ENCODE measurements at places on chromosomes 12 and 14.

GRCh38 chr12:92299344-92299743 lies 153.7 kb upstream of the BTG1 start:
- no peak for DNase-seq

DNA sequence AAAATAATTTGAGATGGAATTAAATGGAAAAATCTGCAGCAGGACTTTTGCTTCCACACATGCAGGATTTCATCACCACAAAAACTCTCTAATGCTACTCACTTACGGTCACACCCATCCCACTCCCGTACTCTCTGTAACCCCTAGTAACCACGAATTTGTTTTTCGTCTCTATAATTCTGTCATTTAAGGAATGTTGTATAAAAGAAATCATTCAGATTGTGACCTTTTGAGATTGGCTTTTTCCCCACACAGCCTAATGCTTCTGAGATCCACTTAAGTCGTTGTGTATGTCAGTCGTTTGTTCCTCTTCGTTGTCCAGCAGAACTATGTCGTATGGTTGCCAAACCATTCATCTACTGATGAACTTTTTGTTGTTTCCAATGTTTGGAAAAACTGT lies 19.8 kb upstream of the PZP start:
- no peak for DNase-seq

DNA sequence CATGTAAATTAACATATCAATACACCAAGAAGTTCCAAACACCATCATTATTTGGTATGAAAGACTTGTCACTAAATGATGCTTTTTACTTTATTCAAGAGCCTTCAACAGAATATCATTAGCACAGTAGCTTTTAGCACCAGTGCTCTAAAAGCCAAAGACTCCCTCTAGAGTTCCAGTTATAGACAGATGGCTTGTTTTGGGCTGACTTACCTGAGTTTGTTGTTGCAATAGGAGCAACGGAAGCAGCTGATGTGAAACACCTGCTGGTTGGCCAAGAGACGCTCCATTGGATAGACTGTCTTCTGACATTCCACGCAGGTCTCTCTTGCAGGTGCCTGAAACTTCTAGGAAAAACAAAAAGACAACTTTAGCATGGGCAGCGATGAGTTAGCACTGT lies 14.5 kb upstream of the CERS5 start:
- DNase-seq = no peak

DNA sequence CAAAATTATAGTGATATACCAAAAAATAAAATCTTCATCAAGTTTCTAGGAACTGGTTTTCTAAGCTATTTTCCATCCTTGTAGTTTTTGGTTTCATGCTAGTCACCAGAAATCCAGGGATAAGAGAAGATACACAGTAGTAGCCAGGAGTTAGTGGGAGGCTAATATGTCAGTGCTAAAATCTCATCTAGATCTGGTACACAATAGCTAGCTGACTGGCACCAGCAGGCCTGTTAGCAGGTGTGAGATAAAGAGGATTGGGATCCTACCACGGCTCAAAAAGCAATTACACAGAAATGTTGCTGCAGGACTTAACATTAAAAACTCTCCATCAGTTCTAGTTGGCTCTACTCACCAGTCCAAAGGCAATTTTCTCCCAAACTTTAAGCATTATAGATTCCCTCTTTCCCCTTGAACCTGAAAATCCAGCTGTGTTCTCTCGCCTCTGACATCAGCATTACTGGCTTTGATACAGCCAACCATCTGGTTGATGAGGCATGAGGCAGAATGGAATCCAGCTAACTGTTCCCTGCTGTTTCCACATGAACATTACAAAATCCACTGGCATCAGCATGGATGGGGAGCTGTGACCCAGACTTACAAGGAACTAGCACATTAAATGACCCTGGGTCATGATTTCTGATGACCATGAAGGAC lies 41.8 kb upstream of the CCDC196 start:
- no peak for DNase-seq

GRCh38 chr12:122845041-122845864 lies 10.0 kb downstream of the HIP1R start:
- DNase-seq = no peak

DNA sequence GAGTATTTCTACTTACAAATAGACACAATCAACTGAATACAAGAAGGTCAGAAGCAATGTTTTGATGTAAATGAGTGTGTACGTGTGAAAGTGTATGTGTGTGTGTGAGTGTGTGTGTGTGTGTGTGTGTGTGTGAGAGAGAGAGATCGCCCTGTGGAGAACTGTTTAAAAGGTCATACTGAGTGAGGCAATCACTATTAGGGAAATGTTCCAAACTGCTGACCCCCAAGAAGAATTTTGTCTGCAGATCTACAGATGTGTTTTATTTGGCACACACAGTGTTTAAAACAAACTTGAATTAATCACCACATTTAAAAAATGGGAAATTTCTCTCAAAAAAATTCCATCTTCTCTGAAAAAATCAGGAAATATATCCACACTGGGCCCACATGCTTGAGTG lies 1069.1 kb downstream of the SLC6A15 start:
- DNase-seq = no peak

- no peak for DNase-seq
These were observed 50.0 kb upstream of the STON2 start for GRCh38 chr14:81450100-81450531.

GRCh38 chr14:31449971-31450610 lies 7.2 kb downstream of the DTD2 start:
- no peak for DNase-seq

DNA sequence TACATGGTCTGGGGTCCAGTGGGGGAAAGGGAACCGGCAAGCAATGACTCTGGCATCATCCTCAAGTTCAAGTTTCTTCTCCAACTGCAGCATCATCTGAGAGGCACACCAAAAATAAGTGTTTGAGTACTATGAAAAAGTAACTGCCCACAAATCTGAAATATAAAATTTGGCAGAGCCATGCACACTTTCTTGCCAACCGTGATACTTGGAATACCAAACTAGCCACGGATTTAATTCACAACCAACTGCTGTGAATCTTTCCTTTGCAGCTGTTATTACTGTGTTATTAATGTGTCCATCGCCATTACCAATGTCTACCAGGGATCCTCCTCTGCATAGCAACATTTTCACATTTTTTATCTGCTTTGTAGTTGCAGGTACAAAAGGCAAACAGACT lies 74.6 kb downstream of the GXYLT1 start:
- no peak for DNase-seq

DNA sequence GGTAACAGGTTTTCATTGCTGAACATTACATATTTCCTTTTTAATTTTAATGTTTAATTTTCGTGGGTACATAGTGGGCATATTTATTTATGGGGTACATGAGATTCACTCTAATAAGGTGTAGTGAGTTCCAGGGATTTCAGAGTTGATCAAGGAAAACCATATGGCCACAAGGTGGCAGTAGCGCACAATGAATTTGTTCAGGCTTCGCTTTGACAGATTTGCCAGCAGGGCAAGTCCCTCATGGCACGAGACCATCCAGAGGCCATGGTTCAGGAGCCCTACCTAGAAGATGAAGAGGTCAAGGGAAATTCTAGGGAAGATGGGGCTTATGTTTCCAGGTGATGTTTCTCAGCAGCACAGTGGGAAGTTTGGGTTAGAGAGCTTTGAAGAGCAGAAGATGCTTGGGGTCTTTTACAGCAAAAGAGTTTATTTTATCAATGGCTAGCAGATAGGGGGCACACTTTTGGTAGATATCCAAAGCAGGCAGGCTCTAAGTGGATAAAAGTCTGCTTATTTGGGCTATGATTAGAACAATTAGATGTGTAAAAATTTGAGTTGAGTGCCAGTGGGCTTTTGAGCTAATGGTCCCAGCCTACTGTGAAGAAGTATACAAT lies 1004.4 kb downstream of the AACS start:
- DNase-seq = peak; percentile 3

- DNase-seq = no peak
These were observed 479.7 kb upstream of the RGS6 start for GRCh38 chr14:71452539-71452938.

DNA sequence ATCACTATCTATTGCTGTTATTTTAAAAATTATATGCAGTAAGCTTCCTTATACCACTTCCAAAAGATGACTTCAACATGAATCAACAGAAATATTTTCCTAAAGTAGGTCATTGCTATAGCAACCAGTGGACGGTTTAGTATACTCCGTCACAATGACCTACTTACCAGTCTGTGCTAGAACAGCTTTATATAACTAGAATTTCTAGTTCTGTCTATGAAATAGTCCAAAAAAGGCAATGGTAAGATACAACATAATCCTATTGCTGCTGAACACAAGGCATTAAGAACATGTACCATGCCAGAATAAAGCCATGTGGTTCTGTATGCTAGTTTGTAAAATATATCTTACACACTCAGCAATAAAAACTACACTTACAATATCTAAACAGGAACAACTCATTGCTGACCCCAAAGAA lies 40.7 kb upstream of the MTERF2 start:
- no peak for DNase-seq

DNA sequence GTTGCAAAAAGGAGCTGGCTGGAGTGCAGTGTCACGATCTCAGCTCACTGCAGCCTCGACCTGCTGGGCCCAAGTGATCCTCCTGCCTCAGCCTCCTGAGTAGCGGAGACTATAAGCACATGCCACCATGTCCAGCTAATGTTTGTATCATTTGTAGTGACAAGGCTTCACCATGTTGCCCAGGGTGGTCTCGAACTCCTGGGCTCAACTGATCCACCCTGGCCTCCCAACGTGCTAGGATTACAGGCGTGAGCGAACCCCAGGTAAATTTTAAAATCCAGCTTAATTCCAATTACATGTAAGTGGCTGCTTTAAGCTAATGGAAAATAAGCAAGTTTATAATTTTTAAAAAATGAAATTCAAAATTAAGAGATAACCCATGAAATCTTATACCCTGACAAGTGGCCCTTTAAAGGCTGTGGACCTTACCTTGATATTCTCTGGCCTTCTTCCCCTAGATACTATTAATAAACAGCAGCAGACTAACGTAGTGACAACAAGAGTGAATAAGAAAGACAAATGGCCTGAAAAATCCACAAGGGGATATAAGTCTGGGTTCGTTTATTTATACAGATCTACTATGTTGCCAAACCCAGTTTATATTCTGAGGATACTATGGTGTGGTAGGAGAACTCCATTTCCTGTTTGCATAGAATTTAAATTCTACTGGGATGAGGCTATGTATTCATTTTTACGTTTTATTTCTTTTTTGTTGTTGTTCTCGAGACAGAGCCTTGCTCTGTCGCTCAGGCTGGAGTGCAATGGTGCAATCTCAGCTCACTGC lies 25.6 kb upstream of the SLC2A3 start:
- no peak for DNase-seq

GRCh38 chr12:44317651-44318126 lies 481.8 kb downstream of the TMEM117 start:
- DNase-seq = no peak

DNA sequence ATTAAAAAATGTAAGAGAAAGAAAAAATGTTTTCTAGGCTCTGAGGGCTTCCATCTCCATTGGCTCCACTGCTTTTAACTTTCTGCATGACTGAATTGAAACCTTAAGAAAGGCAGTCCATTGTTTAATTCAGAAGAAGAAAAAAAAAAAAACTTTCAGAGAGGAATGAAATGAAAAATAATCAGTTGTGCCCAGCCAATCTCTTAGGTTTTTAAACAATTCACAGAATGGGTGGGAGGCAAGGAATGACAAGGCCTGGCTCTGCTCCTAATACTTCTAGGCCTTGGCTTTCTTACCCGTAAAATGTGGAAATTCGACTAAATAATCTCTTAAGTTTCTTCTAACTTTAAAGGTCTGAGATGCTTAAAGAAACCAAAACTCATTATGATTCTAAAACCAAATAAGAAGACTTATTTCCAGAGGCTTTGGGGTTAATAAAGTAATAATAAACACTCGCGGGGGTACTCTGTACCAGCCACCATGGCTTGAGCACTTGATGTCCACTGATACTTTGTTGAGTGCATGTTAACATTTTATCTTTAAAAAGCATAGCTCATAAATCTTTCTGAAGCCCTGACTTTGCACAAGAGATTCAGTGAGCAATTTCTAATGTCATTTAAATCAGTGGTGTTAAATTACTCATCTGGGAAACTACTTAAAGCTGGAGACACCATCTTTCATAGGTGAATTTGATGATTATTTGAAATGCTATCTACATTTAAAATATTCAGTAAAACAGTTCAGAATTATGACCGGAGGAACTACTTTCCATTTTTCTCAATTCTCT lies 49.6 kb downstream of the STON2 start:
- no peak for DNase-seq

DNA sequence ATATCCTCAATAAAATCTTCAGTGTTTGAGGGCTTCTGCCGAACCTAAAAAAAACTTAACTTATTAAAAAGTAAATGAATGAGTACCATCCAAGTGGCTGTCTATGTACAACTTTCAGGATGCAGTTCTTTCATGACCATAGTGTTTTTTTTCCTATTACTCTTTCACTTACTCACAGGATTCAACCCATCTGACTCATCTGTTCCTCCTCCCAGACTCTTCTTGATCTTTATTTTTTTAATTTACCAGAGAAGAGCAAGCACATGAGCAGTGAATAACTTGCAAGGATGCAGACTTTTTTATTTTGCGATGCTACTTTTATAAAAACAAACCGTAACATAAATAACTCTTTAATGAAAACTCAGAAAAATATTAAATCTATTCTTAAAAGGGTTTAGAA lies 24.5 kb downstream of the RECQL start:
- no peak for DNase-seq

DNA sequence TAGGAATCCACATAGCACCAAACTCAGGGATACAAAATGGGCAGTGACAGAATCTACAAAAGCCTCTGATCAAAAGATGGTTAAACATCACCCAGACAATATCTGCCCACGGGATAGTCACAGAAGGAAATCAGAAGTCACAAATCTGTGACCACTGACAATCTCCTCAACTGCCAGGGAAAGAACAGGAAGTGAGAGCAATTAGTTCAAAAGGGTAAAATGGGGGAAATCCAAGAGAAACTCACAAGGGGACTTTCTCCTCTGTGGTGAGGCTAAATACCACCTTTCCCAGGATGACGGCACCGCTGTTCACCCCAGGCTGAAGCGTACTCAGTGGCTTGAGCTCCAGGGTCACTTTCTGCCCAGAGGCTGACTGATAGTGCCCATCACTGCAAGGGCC lies 10.7 kb downstream of the TTC5 start:
- DNase-seq = no peak

GRCh38 chr14:93207468-93208308 lies 632 bp downstream of the UBR7 start:
- DNase-seq = no peak

GRCh38 chr12:19437996-19438395 lies 1.3 kb upstream of the AEBP2 start:
- DNase-seq = no peak

DNA sequence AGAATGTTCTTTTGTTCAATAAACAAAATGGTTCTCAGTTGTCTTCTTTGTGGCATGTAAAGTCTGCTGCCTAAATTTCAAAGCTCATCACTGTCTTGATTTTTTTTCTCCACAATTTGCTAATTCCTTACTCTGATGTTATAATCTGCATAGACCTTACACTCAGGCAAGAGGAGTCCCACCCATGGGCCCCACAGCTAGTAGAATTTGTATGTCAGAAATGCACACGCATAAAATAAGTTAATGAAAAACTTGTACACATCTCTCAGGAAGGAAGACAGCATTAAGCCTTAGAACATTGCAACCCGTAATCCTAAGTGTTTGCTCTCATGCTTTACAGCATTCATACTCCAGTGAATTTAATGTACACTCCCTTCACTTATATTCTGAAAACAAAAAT lies 280.8 kb downstream of the ATXN7L3B start:
- DNase-seq = no peak

- no peak for DNase-seq
These were observed 75.3 kb downstream of the ACACB start for GRCh38 chr12:109191621-109192250.

- no peak for DNase-seq
These were observed 16.3 kb downstream of the C2CD5 start for GRCh38 chr12:22527999-22528398.
